ENCODE measurements at places on chromosomes 7 and 10. TPM values are rescaled to one million over a fixed set of nuclear protein-coding genes. Genes with fewer than 3 reads are reported as not detected.

DNA sequence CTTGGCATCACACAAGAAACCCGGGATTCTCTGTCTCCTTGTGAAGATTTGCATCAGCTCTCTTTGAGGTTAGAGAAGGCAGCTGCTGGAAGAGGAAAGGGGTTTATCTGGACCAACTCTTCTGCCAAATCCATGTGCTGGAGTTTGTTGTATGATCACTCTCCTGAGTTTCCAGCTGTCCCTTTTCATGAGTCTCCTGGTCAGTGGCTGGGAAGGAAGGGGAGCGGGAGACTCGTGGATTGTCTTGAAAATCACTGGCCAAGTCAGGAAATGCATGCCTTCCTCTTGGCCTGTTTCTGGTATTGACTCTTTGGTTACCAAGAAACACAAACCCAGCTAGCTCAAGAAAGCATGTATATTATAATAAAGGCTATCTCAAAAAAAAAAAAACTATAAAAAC lies 38.8 kb downstream of the TACR2 start:
- H3K27ac ChIP-seq = no peak overlapping the region
- no peaks in the 10 kb centered on the region for H3K27me3 ChIP-seq
- DNase-seq = no peak
- peaks cover 58% of the 10 kb centered on the region for H3K36me3 ChIP-seq
- H3K4me3 ChIP-seq = no peak overlapping the region

GRCh38 chr7:49346195-49346899 lies 422.0 kb downstream of the CDC14C start:
- H3K27me3 ChIP-seq = no peaks in the 10 kb centered on the region
- no peak overlapping the region for H3K27ac ChIP-seq
- H3K4me3 ChIP-seq = no peak overlapping the region
- no peaks in the 10 kb centered on the region for H3K4me1 ChIP-seq

DNA sequence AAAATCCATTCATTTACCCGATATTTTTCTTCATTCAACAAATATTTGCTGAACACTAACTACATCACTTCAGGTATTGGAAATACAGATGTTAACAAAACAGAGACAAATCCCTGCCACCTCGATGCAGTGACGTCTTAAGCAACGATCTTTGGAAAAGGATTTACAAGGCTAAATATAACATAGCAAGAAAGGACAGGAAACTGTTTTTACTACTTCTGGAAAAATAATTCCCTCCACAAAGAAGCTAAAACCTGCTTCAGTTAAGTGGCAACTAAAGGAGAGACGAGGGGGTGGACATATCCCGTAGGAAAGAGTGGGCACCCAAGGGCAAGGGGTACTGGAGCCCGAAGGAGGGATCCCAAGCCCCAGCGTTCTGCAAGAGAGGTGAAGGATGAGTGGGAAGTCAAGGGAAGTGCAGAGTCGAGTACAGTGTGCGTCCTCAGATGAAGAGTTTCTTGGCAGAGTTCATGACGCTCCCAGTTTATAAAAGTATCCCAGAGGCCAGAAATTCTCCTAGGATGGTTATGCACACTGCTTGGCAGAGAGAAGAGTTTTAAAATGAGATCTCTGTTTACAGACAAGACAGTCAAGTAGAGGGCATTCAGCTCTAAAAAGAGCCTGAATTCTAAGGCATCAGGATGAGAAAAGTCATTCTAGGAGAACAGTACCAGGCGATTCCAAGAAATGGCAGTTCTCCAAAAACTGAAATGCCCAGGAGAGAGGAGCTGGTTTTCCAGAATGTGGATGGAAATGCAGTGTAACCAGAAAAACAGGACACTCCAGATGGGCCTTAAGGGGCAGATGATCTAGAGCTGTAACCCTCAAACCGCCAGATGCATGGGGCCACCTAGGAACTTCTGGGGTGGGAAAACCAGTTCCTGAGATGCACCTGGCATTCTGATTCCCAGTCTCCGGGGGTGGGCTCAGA lies 97.3 kb downstream of the GRB10 start:
- no peaks in the 10 kb centered on the region for H3K36me3 ChIP-seq
- peaks cover 1% of the 10 kb centered on the region for H3K27me3 ChIP-seq
- DNase-seq = no peak
- H3K27ac ChIP-seq = no peak overlapping the region
- H3K4me1 ChIP-seq = no peaks in the 10 kb centered on the region

- no peaks in the 10 kb centered on the region for H3K4me1 ChIP-seq
- no peak overlapping the region for H3K4me3 ChIP-seq
- H3K27ac ChIP-seq = peak overlapping the region; percentile 12
- DNase-seq = no peak
- H3K36me3 ChIP-seq = no peaks in the 10 kb centered on the region
Measured at GRCh38 chr10:110448682-110449418, 48.9 kb upstream of the DUSP5 start.

MRC1 gene
- total RNA-seq = not detected

GRCh38 chr10:119221666-119222065 lies 14.3 kb downstream of the GRK5 start:
- no peaks in the 10 kb centered on the region for H3K36me3 ChIP-seq
- no peak overlapping the region for H3K4me3 ChIP-seq
- no peak for DNase-seq
- peak overlapping the region; percentile 76 for H3K27ac ChIP-seq
- no peaks in the 10 kb centered on the region for H3K27me3 ChIP-seq
- H3K4me1 ChIP-seq = peaks cover 30% of the 10 kb centered on the region

DNA sequence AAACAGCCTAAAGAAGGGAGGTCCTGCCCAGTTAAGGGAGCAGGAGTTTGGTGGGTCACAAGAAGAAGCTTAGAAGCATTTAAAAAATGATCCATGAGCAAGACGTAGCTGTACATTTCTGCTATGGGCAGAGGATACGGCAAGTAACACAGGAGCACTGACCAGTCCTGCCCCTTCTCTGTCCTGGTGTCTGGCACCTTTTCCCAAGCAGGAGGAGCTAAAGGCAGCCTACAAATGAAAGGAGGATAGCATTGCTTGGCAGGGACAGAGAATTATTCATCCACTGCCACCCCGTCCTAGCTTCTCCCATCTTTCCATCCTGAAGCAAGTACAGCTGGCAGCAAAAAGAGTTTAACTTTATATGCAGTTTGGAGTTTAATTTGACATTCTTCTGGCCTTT lies 1077.6 kb downstream of the TYW1 start:
- no peaks in the 10 kb centered on the region for H3K36me3 ChIP-seq
- H3K27me3 ChIP-seq = no peaks in the 10 kb centered on the region
- H3K27ac ChIP-seq = no peak overlapping the region
- no peaks in the 10 kb centered on the region for H3K4me1 ChIP-seq

- no peaks in the 10 kb centered on the region for H3K4me1 ChIP-seq
- H3K27me3 ChIP-seq = no peaks in the 10 kb centered on the region
- no peak for DNase-seq
- H3K36me3 ChIP-seq = no peaks in the 10 kb centered on the region
Measured at GRCh38 chr10:25557136-25557535, 376.9 kb upstream of the MYO3A start.

DNA sequence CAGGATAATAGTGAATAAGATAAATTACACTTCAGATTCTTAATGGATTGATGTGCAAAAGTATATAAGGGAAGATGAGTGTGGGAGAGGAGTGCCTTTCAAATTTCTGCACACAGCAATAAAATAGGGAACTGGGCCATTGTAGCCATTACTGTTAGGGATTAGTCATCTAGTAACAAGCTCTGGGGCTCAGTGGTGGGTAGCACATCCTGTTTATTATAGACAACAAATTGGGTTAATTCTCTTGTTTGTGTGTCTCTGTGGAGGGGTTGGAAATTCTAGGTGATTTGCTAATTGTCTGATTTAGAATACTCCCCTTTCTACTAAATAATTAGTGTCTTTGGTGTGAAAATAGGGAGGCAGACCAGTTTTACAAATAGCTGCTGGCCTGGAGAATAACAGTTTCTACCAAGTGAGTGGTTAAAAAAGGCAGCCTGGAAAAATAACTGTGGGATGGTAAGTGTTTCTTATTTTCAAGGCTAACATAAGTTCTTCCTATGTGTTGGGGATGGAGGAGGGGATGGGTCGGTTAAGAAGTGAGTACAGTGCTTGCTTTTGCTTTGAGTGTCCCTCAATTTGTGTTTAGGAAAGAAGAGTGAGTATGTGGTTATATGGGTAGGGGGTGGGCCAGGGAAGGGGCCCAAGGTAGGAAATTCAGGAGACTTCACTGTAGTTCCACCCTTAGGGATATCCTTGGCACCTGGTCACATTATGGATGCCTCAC lies 43.3 kb upstream of the TMEM248 start:
- DNase-seq = no peak
- H3K36me3 ChIP-seq = peaks cover 5% of the 10 kb centered on the region
- H3K4me3 ChIP-seq = no peak overlapping the region
- peak overlapping the region; percentile 10 for H3K27ac ChIP-seq

FGFR2 gene
- not detected for total RNA-seq

PRKCQ gene
- 46.3 TPM for total RNA-seq

ZNF117 gene
- 4.2 TPM for total RNA-seq
